ENCODE measurements at places on chromosomes 7 and 10.

- no peak for DNase-seq
These were observed 2.3 kb downstream of the GRM8 start for GRCh38 chr7:127250312-127251035.

- DNase-seq = no peak
These were observed 40.3 kb downstream of the PTPRE start for GRCh38 chr10:127947211-127947610.

- DNase-seq = no peak
These were observed 197.3 kb downstream of the CREB5 start for GRCh38 chr7:28609608-28610007.

DNA sequence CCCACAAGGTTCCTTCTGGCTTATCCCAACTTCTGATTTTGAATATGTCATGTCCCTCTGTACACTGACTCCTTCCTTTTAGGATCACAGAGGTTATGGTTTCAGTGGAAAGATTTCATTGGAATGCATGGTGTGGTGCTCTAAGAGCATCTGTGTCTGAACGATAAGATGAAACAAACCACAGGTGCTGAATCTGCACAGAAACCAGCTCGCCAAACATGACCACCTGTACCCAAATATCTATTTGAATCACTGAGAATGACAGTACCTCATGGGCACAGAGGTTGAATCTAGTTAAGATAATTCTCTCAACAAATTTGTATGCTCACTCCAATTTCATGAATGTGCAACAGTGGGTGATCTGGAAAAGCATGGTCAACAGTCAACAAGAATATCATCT, 105.3 kb downstream of the DGKI start:
- no peak for DNase-seq

DNA sequence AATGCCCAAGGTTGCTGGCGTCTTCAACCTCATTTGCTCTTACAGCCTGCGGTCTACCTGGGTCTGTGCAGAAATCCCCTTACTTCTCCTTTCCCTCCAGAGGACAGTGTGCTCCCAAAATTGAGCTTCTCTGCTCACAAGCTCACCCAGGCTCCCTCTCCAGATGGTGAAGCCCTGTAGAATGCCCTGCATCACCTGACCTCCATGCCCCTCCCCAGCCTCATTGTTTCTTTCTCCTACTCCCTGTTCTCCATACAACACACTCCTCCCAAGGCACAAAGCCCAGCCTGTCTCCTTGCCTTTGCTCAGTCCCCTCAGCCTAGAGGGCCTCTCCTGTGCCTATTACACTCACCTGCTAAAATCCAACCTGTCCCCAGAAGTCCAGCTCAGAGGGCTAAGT, 3.5 kb downstream of the CRHR2 start:
- no peak for DNase-seq

- no peak for DNase-seq
These were observed 22.7 kb downstream of the CYP2C19 start for GRCh38 chr10:94785211-94785610.

DNA sequence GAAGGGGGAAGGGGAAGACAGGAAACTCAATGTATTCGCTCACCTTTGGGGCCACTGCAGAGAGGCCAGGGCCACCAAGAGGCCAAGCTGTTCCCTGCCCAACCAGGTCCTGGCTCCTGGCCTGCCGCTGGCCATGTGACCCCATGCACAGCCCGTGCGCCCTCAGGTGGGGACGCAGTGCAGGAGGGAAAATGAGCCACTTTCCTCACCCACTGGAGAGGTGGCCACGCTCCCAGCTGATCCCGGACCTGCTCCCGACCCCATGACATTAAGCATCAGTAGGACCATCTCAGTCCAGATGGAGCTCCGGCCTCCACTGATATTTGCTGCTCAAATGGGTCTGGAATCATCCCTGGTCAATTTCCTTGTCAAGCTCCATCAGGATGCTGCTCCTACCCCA, 40.2 kb downstream of the HSPA12A start:
- DNase-seq = no peak

GRCh38 chr7:64541438-64542359, 21.2 kb downstream of the ZNF680 start:
- no peak for DNase-seq

- no peak for DNase-seq
These were observed 1.9 kb downstream of the HOXA9 start for GRCh38 chr7:27163288-27164044.

- DNase-seq = no peak
These were observed 603.7 kb upstream of the ADARB2 start for GRCh38 chr10:2340831-2341647.

GRCh38 chr7:47970761-47971160, 8.7 kb downstream of the HUS1 start:
- DNase-seq = no peak

DNA sequence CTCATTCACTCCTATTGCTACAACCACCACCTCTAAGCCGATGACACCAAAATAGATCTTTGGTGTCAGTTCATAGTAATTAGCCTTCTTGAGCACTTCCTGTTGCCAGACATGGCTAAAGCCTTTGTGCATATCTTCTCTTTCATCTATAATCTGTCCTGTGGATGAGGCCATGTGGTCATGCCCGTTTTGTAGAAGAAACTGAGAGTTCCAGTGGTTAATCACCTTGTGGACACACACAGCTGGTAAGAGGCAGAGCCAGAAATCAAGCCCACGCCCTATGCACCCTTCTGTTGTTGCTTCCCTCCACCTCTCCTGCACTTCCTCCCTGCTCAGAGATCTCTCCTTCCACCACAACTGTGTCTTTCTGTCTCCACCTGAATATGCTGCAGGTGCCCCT, 285.1 kb upstream of the PFKP start:
- DNase-seq = no peak

DNA sequence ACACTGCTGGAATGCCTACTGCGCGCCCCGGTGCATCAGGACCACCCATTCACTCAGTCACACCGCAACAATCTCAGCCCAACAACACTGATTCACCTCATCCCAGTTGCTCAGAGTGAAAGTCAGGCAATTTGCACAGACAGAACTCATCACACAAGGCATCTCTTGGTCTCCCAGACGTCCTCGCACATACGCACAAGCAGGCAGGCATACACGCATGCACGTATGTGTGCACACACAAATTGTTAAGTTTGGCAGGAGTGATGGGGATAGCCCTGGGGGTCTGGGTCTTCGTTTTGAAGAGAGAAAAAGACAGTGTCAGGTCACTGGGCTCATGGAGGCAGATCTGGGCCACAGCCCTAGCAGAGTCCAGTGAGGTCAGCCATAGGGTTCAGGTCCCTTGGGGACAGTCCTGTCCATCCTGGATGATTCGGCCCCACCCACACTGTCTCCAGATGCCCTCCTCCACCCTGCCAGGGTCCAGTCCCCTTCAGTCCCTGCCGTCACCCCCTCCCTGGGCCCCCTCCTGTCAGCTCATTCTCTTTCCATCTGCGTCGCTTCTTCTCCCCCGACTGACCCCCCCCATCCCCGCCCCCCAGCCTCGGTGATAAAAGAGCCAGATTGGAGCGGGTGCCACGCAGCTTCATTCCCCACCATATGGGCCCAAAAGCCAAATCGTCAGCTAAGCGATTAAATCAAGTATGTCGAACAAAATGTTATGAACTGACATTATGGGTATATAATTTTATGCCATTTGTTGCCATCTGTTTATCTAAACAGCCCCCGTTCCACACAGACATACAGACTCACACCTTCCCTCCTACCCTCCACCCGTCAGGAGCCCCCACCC, 48.5 kb upstream of the SLF2 start:
- no peak for DNase-seq

DNA sequence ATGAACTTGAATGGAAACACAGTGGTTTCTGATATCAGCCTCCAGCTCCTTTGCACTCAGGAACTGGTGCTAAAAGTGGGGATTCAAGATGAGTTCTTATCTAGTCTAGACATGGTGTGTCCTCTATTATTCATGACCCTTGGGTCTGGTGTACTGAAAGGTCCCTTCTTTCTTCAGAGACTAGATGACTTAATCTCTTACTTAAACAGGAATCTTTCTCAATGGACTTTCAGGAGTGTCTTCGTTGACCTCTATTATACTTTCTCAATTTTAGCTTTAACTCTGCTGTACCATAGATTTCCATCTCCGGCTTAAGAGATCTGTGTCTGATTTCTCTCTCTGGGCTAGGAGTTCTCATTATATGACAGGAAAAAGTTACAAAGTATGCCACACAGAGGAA, 83.5 kb upstream of the INHBA start:
- no peak for DNase-seq

GRCh38 chr7:38191791-38192190, 13.7 kb downstream of the STARD3NL start:
- DNase-seq = no peak

DNA sequence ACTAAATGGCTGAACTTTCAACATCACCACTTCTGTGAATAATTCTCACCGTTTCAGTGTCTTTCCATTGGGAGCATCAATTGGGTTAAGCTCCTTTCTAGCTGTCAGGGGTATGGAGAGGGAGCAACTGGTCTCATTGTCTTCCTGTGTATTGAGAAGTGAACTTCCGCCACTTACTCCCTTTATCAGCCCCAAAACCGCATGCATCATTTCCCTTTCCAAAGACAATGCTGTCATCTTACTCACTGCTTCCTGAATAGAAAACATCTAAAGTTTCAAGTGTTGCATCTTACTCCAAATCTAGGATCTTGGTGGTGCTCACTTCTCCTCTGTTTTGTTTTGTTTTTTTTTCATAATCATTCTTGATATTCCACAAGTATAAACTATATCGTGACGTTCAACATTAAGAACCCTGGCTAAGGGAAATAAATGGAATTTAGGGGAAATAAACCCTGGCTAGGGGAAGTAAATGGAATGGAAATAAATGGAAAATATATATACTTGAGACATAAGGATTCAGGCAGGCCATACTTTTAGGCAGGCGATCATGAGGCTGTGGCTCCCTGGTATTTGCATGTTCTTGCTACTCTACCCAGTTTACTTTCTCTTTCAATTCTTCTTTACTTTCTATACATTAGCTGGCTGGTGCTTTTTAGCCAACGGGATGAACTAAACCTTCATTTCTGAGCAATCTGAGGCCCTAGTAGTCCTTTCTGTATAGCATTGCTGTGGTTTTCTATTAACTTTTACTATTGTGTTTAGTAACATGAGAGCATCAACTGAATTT, 371.9 kb downstream of the BMPER start:
- DNase-seq = no peak

DNA sequence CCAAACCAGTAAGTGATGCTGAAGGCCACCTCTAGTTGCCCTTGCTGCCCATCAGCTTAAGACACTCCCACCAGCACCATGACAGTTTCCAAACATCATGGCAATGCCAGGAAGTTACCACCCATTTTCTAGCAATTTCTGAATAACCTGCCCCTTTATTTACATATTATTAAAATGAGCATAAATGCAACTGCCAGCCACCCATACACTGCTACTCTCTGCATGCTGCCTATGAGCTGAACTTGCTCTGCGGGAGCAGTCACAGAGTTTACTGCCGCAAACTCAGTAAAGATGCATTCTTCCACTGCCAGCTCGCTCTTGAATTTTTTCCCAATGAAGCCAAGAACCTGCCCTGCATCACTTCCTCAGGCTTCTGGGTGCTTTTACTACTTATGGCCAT, 212.6 kb downstream of the SH2D4B start:
- DNase-seq = no peak

DNA sequence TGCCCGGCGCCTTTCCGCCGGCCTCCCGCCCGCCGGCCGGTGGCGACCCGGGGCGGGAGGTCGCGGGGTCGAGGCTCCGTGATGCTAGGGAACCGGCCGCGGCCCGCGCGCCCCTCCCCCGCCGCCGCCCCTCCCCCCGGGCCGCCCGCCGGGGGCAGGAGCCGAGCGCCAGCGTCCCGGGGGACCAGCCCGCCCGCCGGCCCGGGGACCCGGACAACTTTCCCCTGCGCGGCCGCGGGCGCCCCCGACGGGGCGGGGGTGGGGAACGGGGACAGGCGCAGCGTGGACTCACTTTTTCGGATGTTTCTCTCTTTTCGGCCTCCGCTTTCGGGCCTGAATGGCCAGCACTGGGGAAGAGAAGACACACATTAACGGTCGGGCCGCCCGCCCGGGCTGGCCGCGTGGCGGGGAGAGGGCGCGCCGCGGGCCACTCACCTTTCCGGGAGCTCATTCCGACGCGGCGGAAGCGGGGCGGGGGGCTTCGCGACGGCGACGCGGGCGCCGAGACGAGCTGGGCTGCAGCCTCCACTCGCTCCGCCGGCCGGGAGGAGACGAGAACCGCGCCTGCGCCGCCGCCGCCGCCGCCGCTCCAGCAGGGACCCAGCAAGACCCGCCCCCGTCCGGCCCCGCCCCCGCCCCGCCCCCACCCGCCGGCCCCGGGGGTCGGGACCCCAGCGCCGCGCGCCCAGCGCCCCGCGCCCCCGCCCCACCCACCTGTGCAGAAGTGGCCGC, at the start of gene SRPK2:
Gene SRPK2, minus strand, starts transcription at position 566 of the 732 bp plus-strand sequence.
- DNase-seq = peak; percentile 51

- DNase-seq = no peak
These were observed 4.0 kb downstream of the CRCP start for GRCh38 chr7:66118603-66119002.

- no peak for DNase-seq
These were observed 272.4 kb downstream of the SKAP2 start for GRCh38 chr7:26592011-26592410.

GRCh38 chr10:33070101-33070500, 112.1 kb upstream of the ITGB1 start:
- no peak for DNase-seq

- DNase-seq = no peak
These were observed 38.4 kb downstream of the PLPP4 start for GRCh38 chr10:120495226-120496009.

GRCh38 chr7:11261470-11261869, 287.8 kb downstream of the PHF14 start:
- DNase-seq = no peak

GRCh38 chr10:101403161-101403560, 49.2 kb downstream of the BTRC start:
- DNase-seq = no peak

DNA sequence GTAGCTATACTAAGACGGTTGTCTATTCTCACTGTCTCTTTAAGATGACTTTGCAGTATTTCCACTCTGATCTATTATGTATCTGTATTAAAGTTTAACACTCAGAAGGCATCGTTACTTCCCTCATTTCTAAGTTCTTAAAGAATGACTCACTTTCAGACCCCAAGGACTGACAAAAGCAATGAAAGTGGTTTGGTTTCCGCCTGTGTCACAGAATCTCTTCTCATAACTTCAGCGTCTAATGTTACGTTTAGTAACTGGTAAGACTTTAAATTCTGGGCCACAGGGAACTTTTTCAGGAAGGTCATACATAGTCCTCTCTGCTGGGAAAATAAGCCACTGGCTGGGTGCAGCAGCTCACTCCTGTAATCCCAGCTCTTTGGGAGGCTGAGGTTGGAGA, 892.0 kb upstream of the AUTS2 start:
- DNase-seq = no peak

GRCh38 chr7:44624318-44624717, 17.9 kb downstream of the OGDH start:
- no peak for DNase-seq

DNA sequence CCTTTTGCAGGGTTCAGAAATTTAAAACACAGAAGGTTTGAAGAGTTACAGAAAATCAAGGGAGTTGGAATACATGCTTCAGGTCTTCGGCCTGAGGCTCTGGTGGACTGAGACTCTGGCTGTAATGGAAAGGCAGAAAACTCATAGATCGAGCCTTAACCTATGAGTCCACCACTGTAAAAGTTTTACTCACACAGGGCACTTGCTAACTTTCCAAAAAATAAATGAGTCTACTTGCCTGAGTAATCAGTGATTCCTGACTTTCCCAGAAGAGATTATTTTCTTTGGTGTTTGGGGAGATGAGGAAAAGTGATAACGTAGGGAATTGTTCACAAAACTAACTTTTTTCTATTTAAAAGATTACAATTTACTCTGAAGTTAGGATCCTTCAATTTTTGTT, 108.0 kb downstream of the MBL2 start:
- DNase-seq = no peak
